ENCODE measurements at places on chromosomes 2 and 18.

GRCh38 chr2:162465430-162465829 lies 121.5 kb downstream of the GCA start:
- no peak for DNase-seq

- no peak for DNase-seq
Measured at GRCh38 chr2:121171625-121172119, 113.3 kb downstream of the TFCP2L1 start.

DNA sequence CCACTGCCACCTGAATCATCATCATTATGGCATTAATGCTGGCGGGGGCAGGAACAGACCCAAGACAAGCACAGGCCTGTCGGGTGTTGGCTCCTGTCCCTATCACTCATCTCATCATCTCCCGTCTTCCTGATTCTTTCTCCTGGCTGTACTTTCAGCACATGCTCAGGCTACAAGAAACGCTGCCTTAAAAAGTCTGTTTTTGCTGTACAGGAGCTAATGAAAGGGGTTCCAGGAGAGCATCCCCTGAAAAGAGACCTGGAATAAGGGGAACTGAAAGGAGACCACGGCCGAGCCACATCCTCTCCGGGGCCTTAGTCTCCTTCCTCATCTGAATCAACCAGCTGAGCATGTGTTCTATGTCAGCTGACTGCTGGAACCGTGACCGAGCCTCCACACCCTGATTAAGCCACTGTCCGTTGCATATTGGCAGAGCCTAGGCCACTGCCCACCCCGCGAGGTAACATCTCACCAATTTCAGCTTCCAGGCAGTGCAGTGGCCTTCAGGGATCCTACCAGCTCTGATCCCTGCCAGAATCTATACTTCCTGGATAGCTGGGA lies 62.6 kb downstream of the DNMT3A start:
- peak; percentile 72 for DNase-seq

- no peak for DNase-seq
Measured at GRCh38 chr2:9974343-9974742, 22.9 kb downstream of the GRHL1 start.

DNA sequence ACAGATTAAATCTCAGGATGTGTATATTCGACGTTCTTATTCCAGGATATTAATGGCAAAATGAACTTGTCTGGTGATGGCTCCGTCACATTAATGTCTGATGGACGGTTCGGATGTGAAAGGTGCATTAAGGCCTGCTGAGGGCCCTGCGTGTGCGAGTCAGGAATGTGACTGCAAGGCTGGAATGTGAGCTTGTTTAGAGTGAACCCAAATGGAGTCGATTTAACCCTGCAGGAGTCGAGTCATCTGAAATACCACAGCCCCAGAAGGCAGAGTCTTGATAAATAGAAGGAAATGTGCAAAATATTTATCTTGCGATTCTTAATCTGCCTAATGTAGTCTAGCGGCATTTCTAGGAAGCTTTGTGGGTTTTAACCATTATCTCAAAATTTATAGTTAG lies 44.3 kb downstream of the RDH14 start:
- DNase-seq: no peak

DNA sequence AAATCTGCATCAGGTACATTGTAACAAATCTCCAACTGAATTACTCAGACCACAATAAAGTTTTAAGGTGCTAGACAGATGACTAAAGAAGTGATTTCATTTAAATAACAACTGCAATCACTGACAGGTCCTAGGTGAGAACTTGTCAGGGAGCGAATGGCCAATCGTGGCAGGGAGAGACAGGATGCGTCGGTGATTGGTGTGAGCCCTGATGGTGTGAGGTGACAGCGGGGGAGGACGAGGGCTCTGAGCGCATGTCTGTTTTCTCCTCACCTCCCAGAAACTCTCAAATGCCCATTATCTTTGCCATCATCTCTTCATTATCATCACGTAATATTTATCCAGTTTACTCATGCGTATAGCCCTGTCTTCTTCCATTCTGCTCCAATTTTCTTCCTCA lies 207.9 kb upstream of the LYPD1 start:
- no peak for DNase-seq

DNA sequence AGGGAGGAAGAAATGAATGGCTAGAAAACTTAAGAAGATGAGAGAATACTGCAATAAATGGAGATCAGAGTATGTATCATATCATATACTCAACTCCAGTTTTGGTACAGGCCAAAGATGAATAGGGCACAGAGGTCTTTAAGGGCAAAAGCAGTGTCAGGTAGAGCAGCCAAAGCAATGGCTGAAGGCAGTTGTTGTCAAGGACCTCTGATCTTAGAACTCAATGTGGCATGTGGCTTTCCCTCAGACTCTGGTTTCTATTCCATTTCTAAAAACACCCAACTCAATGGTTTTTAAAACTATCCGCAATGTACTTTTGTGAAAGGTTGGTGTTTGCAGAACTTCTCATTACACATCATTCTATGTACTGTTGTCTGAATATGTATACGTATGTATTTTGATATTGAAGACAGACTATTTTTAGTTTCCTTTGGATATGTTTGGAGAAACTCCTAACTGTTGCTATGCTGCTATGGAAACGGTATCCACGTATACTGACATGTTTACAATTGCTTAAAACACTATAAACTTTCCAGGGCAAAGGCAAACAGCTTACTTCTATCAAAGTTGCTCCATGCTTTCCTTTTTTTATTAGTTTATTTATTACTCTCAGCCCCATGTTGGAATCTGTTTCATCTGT lies 58.1 kb upstream of the PELI1 start:
- no peak for DNase-seq

DNA sequence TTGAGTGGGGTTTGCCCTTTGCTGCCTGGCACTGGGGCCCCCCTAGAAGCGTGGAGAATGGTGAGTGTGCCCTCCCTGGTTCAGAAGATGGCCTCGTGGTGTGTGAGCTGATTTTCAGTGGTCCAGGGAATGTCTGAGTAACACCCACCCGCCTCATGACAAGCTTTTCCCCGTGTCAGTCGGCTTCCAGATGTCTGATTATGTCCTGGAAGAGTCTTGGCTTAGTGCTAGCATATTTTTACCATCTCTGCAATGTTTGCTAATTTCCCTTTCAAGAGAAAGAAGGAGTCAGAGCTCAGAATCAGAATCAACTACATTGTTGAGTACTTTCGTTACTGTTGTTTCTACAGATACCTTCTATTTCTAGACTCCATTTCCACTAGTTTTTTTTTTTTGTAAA lies 214.7 kb downstream of the SEPTIN10 start:
- DNase-seq: no peak

- no peak for DNase-seq
Measured at GRCh38 chr2:150178591-150178990, 308.9 kb downstream of the RND3 start.

DNA sequence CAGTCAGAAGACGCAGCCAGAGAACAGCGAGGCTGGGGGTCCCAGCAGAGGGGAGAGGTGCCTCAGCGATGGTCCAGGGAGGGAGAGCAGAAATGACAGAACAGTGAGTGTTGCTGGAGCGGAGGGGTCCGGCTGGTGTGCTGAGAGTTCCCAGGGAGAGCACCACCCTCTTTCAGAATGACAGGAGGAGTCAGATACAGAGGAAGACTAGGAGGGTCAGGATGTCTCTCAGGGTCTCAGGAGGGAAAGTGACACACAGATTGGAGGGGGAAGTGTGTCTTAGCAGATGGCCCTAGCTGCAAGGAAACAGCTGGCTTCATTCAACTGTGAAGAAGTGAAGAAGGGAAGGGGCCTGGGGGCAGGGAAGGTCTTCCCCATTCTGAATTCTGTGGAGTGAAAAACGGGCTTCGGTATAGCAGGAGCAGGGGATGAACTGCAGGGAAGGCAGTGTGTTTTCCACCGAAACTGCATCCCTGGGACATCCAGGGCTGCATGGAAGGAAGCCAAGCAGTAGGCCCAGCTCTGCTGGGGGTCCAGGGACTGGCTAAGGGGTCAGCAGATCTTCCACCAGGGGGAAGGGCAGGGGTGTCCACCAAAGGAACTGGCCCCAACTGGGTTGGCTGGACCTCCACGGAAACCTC lies 90.0 kb upstream of the OTOS start:
- DNase-seq: no peak

DNA sequence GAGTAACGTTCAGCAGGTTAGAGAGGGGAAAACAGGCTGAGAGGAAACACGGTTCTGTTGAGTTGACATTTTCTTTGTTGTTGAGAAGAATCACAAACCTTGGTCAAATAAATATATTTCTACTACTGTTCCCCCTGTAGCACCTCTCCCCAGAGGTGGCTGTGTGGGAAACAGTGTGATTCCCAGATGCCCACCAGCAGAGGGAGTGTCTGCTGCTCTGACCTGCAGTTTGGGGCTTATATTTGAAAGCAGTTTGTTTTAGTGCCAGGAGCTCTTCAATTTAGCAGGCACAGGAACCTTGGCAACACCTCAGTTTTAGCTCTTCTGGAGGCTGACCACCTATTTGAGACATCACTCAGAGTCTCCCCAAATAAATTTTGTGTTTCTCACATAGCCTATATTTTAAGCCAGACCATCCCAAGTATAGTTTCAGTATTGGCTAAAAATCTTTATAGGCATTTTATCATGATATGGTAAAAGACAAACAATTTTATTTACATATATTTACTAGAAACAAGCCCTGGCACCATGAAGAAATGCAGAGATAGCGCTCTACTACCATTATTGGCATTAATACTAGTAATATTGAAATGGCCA lies 75.7 kb downstream of the PIK3C3 start:
- no peak for DNase-seq

DNA sequence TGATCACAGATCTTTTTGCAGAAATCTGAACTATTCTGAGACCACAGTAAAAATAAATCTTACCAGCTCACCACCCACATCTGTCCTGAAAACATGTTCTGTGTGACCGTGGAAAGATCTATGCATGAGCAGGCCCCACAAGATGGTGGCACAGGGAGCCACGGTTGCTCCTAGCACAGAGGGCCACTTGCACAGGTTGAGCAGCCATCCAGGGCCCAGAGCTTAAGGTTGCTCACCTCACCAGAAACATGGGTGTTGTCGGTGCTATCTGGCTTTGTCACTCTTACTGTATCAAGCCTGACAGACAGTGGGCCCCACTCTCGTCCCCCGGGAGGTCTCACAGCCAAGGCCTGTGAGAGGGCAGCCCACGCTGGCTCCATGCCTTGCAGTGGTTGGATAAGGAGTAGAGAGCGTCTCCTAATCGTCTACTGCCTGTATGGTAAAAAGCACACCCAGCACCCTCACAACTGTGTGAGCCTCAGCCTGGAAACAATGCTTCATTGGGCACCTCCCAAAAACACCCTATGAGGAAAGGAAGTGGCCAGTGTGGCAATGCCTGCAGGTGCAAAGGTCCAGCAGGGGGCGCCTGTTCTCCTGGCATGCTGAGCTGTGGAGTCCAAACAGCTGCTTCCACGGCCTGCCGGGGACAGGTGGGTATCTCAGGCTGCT lies 19.6 kb downstream of the TUBB6 start:
- DNase-seq: no peak

GRCh38 chr2:196200557-196200956 lies 29.2 kb upstream of the STK17B start:
- DNase-seq: no peak

DNA sequence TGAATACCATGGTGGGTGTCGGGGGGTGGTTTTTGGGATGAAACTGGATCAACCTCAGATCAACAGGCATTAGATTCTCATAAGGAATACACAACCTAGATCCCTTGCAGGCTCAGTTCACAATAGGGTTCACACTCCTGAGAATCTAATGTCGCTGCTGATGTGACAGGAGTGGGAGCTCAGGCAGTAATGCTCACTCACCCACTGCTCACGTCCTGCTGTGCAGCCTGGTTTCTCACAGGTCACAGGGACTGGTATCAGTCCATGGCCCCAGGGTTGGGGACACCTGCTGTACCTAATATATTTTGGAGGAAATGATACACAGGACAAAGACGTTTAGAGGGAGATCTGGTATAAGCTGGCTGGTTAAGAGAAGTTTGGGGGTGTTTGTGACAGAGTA lies 338.8 kb downstream of the PLCL1 start:
- DNase-seq: peak; percentile 21

- no peak for DNase-seq
Measured at GRCh38 chr2:189370719-189371118, 70.6 kb upstream of the WDR75 start.
